ENCODE measurements at places on chromosomes 3 and 15. TPM values are rescaled to one million over a fixed set of nuclear protein-coding genes. Genes with fewer than 3 reads are reported as not detected.

DNA sequence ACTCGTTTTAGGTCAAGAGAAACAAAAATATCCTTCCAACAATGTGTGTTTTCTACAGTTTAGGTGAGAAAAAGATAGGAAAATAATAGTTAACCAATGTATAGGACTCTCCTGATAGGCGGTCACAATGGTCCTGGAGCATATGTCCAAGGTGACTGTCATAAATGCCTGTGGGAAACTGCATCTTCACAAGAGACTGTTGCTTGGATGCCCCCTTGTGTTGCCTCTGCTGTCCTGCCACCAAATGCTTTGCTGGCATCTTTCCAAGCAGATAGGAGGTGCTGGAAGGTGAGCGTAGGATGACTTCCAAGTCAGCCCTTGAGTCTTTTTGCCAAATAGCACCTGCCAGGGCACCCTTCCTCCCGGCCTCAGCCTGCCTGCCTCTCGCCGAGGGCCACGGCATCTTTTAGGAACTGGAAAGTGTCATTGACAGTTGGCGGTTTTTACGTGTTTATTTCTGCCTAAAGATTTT lies 24.1 kb upstream of the SACM1L start:
- H3K27me3 ChIP-seq = no peaks in the 10 kb centered on the region
- peak overlapping the region; percentile 67 for H3K4me3 ChIP-seq
- H3K4me1 ChIP-seq = peaks cover 54% of the 10 kb centered on the region
- peak overlapping the region; percentile 68 for H3K27ac ChIP-seq

- H3K4me1 ChIP-seq = peaks cover 1% of the 10 kb centered on the region
- H3K36me3 ChIP-seq = no peaks in the 10 kb centered on the region
- peaks cover 9% of the 10 kb centered on the region for H3K27me3 ChIP-seq
- H3K4me3 ChIP-seq = no peak overlapping the region
- no peak for DNase-seq
Measured at GRCh38 chr15:92499731-92500530, 106.2 kb downstream of the ST8SIA2 start.

- H3K27me3 ChIP-seq = peaks cover 4% of the 10 kb centered on the region
- no peak for DNase-seq
- H3K27ac ChIP-seq = no peak overlapping the region
- H3K4me1 ChIP-seq = no peaks in the 10 kb centered on the region
Measured at GRCh38 chr3:82082796-82083195, 321.4 kb upstream of the GBE1 start.

- H3K27me3 ChIP-seq = no peaks in the 10 kb centered on the region
- no peak overlapping the region for H3K4me3 ChIP-seq
- no peaks in the 10 kb centered on the region for H3K4me1 ChIP-seq
Measured at GRCh38 chr3:23640471-23641146, 165.1 kb upstream of the UBE2E1 start.

- no peak overlapping the region for H3K27ac ChIP-seq
- no peak for DNase-seq
Measured at GRCh38 chr15:41790169-41790568, 15.9 kb downstream of the MAPKBP1 start.

DNA sequence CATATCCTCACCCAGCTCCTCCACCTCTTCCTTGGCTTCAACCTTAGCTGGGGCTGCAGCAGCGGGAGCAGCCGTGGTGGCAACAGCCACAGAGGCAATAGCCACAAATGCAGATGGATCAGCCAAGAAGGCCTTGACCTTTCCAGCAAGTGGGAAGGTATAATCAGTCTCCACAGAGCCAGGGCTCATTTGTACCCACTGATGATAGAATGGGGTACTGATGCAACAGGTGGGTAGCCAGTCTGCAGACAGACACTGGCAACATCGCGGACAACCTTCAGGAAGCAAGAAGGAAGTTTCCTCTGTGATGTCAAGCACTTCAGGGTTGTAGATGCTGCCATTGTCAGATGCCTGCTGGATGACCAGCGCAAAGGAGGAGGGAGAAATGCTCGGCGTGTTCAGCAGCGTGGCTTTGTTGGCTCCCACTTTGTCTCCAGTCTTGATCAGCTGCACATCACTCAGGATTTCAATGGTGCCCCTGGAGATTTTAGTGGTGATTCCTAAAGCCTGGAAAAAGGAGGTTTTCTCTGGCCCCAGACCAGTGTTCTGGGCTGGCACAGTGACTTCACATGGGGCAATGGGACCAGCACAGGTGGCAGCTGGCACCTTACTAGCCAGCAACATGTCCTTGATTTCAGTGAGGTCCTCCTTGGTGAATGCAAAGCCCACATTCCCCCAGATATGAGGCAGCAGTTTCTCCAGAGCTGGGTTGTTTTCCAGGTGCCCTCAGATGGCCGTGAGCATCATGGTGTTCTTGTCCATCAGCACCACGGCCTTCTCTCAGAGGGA lies 4.8 kb upstream of the PLCB2 start:
- no peaks in the 10 kb centered on the region for H3K36me3 ChIP-seq
- H3K4me1 ChIP-seq = peaks cover 28% of the 10 kb centered on the region
- H3K4me3 ChIP-seq = no peak overlapping the region
- DNase-seq = no peak

- H3K27ac ChIP-seq = no peak overlapping the region
- H3K4me1 ChIP-seq = peaks cover 37% of the 10 kb centered on the region
- no peaks in the 10 kb centered on the region for H3K36me3 ChIP-seq
- no peak for DNase-seq
- H3K27me3 ChIP-seq = no peaks in the 10 kb centered on the region
- no peak overlapping the region for H3K4me3 ChIP-seq
Measured at GRCh38 chr3:155553326-155553725, 191.5 kb downstream of the PLCH1 start.

The NGLY1 gene
- total RNA-seq = 135 TPM

The LNP1 gene
- total RNA-seq = 1.7 TPM

The LSMEM2 gene
- total RNA-seq = not detected
